ENCODE measurements at places on chromosomes 13 and 19.

GRCh38 chr13:42814868-42815267, 33.5 kb downstream of the FAM216B start:
- DNase-seq, result no peak

GRCh38 chr13:89790696-89791095, 1556.8 kb upstream of the MIR17HG start:
- DNase-seq, result no peak

DNA sequence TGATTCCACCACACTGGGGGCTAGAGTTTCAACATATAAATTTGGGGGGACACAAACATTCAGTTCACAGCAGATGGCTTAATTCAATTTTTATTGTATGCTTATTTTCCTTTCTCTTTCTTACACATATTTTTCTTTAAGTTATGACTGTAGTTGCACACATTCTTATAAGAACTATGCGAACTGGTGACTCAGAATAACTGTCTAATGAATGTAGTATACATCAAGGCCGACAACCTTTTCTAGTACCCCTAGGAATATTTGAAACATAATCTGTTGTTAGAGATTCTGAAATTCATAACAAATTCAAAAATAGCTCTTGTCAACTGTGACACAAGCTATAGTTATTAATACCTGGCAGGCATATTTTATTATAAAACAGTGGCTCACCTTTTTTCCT, 695.6 kb downstream of the PCDH9 start:
- DNase-seq, result no peak

- no peak for DNase-seq
Observed at GRCh38 chr13:69820180-69820579, 287.4 kb upstream of the ATXN8OS start.

DNA sequence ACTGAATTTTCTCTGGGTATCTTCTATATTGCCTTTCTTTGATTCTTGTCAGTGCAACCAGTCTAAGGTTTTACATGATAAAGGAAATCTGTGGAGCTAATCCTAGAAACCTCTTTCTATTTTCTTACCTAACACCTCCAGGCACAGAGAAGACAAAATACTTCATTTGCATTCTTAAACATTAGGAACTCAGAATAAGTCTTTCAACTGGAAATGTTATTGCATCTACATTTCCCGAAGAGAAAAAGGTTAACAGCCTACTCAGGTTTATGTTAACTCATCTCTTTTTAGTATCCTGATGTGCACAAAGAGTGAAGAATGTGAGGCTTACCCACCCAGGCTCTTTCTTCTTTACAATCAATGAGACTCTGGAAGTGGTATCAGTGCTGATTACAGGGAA, 106.7 kb downstream of the PCCA start:
- DNase-seq, result no peak

DNA sequence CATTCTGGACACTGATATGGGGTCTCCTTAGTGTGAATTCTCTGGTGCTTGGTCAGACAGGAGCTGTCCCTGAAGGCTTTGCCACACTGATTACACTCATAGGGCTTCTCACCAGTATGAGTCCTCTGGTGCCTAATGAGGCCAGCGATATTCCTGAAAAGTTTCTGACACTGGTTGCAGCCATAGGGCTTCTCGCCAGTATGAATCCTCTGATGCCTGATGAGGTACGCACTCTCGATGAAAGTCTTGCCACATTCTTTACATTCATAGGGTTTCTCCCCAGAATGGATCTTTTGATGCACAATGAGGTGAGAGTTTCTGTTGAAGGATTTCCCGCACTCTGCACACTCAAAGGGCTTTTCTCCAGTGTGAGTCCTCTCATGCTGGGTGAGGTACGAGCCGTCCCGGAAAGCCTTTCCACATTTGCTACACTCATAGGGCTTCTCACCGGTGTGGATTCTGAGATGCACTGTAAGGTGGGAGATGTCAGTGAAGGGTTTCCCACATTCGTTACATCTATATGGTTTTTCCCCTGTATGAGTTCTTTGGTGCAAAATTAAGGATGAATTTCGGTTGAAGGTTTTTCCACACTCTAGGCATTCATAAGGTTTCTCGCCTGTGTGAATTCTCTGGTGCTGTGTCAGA, 22.4 kb downstream of the ZNF329 start:
- DNase-seq, result no peak

- DNase-seq, result no peak
Observed at GRCh38 chr13:24747248-24748060, 16.5 kb upstream of the RNF17 start.

DNA sequence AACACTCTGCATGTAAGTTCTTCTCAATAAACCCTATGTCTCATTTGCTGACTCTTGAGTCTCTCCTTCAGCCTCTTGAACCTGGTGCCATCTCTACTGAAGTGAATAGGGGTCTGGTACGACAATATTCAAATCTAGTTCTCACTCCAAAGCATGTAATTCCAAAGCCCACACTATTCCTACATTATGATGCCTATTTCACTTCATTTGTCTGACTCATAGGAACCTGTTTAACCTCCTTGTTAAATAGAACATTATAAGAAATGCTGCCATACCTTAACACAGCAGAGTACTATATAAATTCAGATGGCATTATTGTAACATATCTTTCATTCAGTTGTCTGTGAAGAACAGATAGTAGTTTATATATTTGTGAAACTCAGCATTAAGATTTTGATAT, 67.1 kb downstream of the STARD13 start:
- no peak for DNase-seq

GRCh38 chr13:51823863-51824262, 19.9 kb upstream of the DHRS12 start:
- DNase-seq, result no peak

- no peak for DNase-seq
Observed at GRCh38 chr19:36153126-36153525, 879 bp upstream of the COX7A1 start.

DNA sequence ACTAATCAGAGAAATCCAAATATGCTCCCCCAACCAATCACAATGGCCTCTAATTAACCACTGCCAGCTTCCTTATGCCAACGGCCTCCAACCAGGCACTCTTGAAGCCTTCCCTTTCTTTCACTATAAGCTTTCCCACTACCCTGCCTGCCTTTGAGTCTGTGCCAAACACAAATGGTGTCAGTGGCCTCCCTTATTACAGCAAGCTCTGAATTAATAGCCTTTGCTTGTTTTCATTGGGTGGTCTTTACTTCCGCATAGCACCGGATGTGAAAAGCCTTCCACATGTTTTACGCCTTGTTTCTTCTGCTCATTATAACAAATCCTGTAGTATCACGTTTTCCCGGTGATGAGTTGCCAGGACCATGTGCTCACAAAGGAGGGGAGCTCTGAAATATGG, 1.4 kb upstream of the EDDM13 start:
- DNase-seq, result no peak

DNA sequence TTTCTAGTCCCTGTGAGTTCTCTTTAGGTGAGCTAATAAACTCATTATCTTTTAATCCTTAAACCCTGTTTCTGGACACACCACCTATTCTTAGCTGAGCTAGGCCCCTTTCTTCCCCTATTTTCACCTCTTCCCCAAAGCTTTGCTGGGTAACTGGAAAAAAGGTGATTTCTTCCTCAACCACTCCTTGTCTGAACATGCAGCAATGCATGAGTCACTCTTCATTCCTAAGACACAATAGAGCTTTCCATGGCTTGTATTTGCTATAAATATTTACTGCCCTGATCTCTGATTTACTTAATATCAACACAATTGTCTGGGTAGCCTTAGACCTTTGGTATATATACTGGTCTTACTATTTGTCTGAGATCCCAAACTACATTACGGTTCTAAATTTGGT, 370.9 kb downstream of the KLF5 start:
- no peak for DNase-seq

DNA sequence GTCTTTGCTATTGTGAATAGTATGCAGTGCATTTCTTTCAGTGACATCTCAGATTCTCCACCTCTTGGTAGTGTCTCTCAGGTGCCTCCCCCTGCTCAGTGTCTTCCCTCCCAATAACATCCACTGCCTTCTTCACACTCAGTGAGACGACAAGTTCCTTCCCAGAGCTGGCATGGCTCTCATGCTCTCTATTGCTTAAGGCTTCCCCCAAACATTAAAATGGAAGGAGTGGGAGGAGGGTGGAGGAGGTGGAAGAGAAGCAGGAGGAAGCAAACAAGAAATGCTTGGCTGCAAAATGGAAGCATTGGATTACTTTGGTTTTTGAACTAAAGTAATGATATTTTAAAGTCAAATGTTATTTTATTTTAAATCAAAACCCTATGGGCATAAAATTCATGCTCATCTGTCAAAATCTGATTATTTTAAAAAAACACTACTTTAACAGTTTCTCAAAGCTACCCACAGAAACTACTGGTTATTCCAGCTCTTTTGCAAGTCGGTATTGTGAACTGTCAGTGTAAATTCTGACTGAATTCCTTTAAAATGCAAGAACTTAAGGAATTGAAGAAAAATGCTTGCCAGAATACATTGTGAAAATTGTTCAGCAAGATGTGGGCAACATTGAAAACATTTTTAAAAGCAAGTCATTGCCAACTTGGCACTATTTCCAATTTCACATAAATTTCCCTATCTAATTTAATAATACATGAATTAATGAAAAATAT, 727.6 kb upstream of the ARGLU1 start:
- no peak for DNase-seq

DNA sequence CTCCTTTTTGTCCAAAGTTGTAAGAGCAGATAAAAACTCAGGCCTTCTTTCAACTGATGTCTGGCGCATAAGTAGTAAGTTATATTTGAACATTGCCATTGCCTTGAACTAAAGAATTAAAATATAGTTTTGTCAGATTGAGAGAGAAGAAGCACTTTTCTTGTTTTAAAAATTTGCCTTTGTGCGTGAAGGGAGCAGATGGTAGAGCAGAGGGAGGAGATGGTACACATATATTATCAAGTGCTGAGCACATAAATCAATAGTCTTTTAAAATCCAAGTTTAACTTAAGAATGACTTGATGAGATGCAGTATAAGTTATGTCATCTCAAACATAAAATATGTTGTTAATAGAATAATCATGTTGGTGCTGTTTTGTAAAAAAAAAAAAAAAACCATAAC, 504.6 kb upstream of the KLHL1 start:
- no peak for DNase-seq

- no peak for DNase-seq
Observed at GRCh38 chr19:48004236-48004635, 9.8 kb downstream of the ELSPBP1 start.

DNA sequence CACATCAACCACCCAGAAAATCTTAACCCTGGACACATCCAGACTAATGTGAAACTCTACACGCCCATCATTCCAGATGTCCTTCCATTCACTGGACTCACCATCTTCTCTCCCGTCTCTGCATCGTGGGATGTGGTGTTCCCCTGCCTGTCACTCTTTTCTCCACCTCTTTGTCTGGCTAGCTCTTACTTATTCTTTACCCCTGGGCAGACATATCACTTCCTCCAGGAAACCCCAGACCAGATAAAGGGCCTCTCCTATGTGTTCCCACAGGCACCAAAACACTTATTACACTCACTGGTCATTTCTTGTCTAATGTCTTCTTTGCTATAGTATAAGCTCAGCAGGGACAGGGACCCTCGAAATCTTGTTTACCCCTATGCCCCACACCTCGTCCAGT, 109.3 kb upstream of the IPO5 start:
- DNase-seq, result no peak

GRCh38 chr19:30556230-30556711, 184.1 kb downstream of the ZNF536 start:
- no peak for DNase-seq

DNA sequence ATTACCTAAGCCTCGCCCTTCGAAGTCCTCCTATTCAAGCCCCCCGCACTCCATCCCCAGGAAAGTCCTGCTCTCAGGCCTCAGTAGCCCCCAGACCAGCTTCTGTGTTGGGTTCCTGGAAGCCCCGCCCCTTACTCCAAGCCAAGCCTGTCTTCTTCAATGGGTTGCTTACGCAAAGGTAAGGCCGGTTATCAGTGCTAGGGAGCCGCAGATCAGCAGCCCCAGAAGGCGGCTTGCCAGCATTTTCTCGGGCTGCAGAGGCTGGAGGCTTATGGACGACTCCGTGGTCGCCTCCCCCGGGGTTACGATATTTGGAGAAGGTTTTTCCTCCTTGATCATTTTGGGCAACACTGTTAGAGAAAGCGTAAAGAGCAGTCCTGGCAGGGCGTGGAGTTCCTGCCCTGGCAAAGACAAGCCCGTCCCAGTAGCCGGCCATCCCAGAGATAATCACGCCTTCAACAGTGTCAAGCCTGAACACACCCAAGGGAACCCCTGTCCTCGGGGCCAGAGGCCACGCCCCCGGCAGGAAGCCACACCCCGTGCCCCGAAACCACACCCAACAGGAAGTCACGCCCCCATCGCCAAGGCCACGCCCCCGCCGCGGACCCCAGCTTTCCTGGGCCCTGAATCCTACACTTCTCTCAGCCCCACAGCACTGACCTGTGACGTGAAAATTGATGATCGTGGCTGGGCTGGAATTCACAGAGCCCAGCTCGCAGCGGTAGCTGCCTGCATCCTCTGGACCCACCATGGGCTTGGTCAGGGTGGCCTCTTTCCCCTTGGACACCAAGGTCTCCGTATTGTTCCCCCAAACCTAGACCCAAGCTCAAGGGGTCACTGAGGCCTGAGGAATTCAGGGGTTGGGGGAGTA, 954 bp upstream of the RASIP1 start:
- no peak for DNase-seq

- DNase-seq, result no peak
Observed at GRCh38 chr19:6394831-6395230, 1.9 kb upstream of the GTF2F1 start.

- no peak for DNase-seq
Observed at GRCh38 chr13:24612726-24613125, 67.5 kb upstream of the ATP12A start.

GRCh38 chr19:49408816-49409440, 14.3 kb downstream of the PTH2 start:
- DNase-seq, result no peak

- no peak for DNase-seq
Observed at GRCh38 chr19:17136021-17136420, 60.4 kb downstream of the MYO9B start.

DNA sequence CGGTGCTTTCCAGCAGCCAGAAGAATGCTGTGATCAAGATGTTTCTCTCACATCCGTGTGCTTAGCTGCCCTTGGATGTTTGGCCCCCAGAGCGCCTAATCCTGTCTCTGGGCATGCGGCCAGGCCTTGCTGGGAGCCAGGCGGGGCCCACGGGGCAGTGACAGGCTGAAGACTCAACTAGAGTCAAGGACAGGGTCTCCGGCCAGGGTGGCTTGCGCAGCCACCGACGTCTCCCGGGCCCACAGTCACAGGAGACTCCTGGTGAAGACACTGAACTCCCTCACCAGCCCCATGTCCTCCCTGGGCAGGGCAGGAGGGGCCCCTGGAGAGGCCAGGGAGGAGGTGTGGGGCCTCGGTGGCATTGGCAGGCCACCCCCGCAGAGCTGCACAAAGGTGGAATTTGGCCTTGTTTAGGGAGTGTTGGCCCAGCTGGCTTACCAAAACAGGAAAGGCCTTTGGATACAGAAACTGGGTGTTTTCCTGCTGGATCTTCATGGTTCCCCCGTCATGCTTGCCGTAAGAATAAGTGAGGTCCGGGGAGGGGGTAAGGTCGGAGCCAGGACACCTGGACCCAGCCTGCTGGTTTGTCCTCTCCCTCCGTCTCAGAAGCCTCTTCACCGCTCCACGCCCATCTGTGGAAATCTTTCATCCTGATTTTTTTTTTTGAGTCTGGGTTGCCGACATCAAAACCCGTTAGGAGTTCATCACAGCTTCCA, 10.0 kb upstream of the NDUFS7 start:
- DNase-seq, result no peak
